GM12891 (cell line): ENCODE measurements at places on chromosomes 16 and 17.

- no peak for DNase-seq
Observed at GRCh38 chr16:56116577-56116964, 74.7 kb upstream of the GNAO1 start.

- DNase-seq = no peak
Observed at GRCh38 chr17:14429084-14429483, 128.2 kb downstream of the HS3ST3B1 start.

DNA sequence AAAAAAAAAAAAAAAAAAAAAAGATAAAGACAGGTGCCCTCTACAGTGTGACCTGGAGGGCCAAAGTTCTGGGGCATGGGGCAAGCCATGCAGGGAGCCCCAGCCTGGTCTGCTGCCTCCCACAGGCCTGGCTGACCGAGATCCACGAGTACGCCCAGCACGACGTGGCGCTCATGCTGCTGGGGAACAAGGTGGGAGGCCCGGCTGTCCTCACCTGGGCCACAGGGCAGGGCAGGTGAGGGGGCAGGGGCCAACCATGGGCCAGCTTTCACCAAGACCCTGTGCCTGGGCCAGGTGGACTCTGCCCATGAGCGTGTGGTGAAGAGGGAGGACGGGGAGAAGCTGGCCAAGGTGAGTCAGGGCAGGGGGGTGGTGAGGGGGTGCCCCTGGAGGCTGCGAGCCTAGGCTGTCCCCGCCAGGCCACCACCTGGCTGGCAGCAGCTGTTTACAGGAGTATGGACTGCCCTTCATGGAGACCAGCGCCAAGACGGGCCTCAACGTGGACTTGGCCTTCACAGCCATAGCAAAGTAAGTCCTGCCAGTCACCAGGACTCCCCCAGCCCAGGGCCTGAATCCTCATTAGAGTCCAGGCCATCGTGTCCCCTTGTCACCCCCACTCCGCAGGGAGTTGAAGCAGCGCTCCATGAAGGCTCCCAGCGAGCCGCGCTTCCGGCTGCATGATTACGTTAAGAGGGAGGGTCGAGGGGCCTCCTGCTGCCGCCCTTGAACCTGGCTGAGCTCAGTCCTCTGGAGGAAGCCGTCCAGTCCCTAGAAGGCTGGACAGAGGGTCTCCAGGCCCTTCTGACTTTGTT is 2.7 kb upstream of the TRAF7 start:
- DNase-seq = no peak

GRCh38 chr16:11666103-11667055 is 1.9 kb upstream of the SNN start:
- DNase-seq = no peak
